ENCODE measurements at places on chromosomes 5 and 9. TPM values are rescaled to one million over a fixed set of nuclear protein-coding genes. Genes with fewer than 3 reads are reported as not detected.

ITK gene
- polyA plus RNA-seq = 1.4 TPM

C5orf34 gene
- polyA plus RNA-seq = 5.0 TPM

PCDHGA12 gene
- 3.1 TPM for polyA plus RNA-seq

GRCh38 chr9:109497226-109498153 is 617 bp downstream of the PTPN3 start:
- no peak for DNase-seq

- DNase-seq = no peak
Observed at GRCh38 chr9:134323741-134324358, 2.4 kb upstream of the RXRA start.

GRCh38 chr5:66362046-66362445 is 217.9 kb downstream of the SREK1 start:
- no peak for DNase-seq

CSF1R gene
- polyA plus RNA-seq = 32.0 TPM

GRCh38 chr9:93771276-93771675 is 183.9 kb downstream of the BARX1 start:
- no peak for DNase-seq

ERGIC1 gene
- 90.1 TPM for polyA plus RNA-seq

DNA sequence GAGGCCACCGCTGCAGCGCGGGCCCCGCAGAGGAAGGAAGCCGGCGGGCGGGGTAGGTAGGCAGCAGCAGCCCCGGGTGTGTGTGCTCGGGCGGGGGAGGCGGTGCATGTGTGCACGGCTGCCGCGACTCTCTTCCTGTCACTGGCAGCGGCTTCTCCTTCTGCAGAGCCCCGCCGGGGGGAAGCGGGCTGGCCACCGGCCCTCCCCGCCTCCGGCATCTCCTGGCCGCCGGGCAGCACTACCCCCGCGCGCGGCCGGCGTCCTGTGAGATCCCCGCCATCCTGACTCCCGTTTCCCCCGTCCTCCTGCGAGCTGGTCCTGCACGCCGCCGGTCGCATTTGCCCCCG is 315 bp downstream of the PIK3R1 start:
- DNase-seq = peak; percentile 38

OTP gene
- not detected for polyA plus RNA-seq

DNA sequence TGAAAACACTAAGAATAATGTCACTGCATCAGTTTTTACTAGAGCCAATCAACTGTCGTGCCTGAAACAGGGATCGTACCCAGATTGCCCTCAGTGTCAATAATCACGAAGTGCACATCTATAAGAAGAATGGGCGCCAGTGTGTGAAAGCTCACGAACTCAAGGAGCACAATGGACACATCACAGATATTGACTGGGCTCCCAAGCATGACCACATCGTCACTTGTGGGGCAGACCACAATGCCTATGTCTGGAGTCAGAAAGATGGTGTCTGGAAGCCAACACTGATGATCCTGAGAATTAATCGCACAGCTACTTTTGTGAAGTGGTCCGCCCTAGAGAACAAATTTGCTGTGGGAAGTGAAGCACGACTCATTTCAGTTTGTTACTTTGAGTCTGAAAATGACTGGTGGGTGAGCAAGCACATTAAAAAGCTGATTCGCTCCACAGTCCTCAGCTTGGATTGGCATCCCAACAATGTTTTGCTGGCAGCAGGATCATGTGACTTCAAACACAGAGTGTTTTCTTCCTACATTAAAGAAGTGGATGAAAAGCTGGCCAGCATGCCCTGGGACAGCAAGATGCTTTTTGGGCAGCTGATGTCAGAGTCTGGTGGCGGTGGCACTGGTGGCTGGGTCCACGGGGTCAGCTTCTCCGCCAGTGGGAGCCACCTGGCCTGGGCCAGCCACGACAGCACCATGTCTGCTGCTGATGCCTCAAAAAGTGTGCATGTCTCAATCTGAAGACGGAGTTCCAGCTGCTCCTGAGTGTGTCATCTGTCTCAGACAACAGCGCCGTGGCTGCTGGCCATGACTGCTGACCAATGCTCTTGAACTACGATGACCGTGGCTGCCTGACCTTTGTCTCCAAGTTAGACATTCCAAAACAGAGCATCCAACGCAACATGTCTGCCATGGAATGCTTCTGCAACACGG is 32.2 kb downstream of the NSA2 start:
- DNase-seq = peak; percentile 2

GRCh38 chr5:56286015-56286884 is 53.1 kb upstream of the ANKRD55 start:
- DNase-seq = no peak

DNA sequence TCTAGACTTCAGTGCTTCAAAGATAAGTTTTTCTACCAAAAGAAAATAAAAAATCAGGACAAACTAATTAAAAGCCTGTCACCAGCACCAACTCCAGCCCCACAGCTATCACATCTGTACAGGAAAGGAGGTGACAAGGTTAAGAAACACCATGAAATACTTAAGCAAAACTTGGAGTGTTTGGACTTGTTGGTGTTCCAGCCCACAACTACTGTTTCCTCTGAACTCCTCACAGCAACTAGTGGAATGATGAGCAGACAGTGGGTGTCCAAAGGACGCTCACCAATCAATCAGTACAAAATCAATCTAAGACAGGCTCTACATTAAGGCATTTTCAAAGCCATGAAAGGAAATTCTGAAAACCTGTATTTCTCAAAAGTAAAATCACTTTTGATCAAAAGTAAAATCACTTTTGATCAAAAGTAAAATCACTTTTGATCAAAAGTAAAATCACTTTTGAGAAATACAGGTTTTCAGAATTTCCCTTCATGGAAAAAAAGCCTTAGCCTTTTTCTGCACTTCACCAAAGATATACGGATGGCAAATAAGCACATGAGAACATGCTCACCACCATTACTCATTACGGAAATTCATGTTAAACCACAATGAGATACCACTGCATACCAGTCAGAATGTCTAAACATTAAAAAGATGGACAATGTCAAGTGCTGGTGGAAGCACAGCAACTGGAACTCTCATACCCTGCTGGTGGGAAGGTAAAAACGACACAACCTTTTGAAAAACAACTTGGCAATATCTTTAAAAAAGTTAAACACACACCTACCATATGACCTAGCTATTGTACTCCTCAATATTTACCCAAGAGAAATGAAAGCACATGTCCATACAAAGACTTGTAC is 79.7 kb downstream of the MED27 start:
- DNase-seq = no peak

DNA sequence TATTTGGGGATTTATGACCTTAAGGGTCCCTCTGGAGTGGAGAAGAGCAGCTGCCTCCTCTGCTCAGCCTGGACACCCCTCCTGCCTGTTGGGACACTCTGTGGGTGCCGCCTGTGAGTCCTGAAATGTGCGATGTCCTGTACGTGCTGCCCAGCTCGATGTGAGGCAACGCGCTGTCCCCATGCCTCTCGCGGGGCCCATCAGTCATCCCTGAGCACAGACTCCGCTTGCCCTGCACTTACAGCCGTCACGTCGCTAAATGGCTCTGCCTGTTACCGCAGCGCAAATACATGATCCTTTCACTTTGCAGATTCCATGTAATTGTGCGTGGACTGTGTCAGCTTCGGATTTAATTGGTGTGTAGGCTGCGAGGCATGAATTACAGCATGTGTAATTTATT is 27.1 kb downstream of the IRX4 start:
- no peak for DNase-seq

- DNase-seq = no peak
Observed at GRCh38 chr9:131404581-131404980, 10.7 kb downstream of the PRRC2B start.

- no peak for DNase-seq
Observed at GRCh38 chr5:134111741-134112647, 2.5 kb upstream of the TCF7 start.

DNA sequence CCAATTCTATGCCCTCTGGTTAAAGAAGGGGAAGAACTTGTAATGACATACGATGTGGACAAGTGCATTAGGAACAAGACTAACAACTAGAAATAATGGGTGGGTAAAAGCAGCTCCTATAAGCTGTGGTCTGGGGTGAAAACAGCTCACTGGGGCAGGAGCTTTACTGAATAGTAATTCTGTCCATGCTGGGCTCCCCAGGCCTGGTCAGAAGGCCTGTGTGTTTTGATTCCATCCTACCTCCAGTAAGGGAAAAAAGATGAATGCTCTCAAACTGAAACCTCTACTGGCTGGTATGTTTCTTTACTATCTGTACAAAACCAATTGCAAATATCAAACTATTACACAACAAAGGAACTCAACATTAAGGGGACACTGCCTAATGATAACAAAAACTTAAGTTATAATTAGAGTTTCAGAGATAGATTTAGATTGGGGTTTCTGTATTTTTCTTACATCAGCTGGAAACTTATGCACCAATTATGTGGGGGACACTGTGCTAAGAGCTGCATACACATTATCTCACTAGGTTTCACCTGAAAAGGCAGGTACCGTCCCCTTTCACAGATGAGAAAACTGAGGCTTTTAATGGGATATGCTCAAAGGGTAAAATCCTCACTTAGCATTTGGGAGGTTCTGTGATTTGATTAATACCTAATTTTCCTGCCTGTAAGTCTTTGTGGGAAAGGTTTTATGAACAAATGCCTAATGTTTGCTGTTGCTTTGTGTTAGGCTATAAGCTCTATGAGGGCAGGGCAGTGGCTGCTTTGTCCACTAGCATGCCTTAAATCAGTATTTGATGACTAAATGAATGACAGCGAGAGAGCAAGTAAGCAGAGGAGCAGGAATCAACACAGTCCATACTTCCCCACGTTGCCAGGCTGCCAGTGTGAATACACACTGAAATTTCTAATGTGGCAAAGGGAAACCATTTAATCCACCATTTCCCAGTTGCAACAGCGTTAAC is 53.6 kb downstream of the ELL2 start:
- DNase-seq = no peak

QSOX2 gene
- polyA plus RNA-seq = 9.7 TPM

- no peak for DNase-seq
Observed at GRCh38 chr5:114883675-114884074, 286.0 kb downstream of the TRIM36 start.

GRCh38 chr5:91277840-91278239 is 105.3 kb downstream of the ARRDC3 start:
- DNase-seq = no peak

DNA sequence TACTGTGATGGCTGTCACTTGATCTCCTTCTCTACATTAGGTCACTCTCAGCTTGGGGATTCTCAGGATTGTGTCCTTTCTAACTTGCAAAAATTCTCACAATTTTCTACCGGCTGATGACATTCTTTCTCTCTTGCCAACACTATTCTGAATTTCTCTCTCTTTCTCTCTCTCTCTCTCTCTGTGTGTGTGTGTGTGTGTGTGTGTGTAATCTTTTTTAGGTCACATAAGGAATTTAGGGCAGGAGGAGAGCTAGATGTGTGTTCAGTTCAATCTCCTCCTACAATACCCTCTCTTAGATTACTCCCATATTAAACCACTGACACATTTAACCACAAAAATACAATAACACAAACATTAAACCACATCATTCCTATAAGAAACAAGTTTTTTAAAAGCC is 242.3 kb upstream of the NREP start:
- no peak for DNase-seq

DNA sequence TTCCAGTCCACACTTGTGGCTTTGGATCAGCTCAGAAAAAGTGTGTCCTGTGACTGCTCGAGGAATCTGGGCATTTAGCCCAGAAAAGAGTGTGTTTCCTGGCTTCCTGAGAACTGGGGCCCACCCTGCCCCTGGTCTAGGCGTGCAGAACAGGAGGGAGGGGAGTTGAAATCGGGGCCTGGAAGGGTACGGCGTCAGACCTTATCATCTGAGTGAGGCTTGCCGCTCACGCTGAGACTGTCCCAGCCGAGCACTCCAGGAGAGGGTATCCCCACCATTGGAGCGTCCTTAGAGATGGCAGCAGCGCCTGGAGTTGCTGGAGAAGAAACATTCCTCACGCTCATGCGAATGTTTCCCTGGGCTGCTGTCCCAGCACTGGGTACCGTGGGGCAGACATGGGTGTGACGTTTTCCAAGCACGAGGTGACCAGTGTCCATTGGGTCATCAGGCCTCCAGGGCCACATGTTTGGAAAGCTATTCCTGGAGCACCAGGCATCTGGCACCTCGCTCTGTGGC is 22.5 kb downstream of the NEK6 start:
- peak; percentile 88 for DNase-seq

DNA sequence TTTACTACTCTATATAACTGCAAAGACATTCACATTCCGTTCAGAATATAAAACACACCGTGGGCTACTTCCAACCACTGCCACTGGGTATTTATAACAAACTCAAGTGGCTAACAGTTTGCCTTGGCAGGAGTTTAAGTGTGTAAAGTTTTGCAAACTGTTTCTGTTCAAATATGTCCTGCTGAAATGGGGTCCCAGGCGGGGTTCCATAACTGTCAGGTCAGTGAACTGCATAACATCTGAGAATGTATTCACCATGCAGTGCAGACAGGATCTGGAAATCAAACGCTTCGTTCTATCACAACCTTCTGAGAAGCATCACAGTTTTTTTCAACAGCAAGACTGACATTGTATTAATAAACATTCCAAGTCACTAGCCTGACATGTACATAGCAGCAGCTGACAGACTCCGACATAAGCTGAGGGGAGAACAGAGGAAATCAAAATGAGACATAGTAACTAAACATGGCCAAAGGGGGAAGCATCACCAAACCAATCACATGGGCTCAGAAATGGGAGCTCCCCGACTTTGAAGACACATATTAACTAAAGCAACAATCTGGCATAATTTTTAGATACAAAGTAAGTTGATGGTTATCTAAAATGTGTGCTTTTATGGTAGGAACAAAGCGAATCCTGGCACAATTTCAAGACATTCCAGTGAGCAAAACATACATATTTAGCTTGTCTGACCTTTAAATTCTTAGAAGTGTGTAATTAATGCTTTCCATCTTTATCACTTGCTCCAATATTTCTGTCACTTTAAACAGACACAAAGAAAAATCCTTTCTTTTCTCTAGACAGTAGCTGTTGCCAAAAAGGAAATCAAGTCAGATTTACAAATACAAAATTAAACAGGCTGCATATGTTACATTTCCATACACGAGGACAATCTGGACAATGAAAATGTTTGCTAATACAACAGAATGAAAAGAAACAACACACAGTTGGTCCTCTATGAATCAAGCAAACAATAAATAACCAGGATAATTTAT is 156.8 kb downstream of the MAPKAP1 start:
- DNase-seq = peak; percentile 39
